Kidney (tissue), 22 donors: ENCODE measurements at places on chromosomes 6 and 20. TPM values are rescaled to one million over a fixed set of nuclear protein-coding genes. Genes with fewer than 3 reads are reported as not detected.

Gene TRIM31
- polyA plus RNA-seq, result 0.26 TPM

DNA sequence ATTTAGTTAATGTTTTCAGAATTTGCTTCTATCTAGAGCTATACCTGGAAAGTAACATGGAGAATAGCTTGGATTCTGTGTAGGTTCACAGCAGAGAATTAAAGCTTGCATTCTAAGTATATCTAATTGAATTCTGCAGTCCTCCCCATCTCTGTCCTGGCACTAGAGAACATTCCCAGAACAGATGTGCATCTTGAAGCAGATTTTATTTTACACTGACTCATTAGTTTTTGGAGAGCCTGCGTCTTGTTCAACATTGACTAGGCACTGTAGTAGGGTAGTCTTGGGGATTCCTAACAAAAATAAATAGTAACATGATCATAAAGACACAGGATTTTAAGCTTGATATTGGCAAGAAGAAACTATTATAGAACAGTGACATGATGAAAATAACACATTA, 36.2 kb upstream of the BAG2 start:
- DNase-seq, result no peak

DNA sequence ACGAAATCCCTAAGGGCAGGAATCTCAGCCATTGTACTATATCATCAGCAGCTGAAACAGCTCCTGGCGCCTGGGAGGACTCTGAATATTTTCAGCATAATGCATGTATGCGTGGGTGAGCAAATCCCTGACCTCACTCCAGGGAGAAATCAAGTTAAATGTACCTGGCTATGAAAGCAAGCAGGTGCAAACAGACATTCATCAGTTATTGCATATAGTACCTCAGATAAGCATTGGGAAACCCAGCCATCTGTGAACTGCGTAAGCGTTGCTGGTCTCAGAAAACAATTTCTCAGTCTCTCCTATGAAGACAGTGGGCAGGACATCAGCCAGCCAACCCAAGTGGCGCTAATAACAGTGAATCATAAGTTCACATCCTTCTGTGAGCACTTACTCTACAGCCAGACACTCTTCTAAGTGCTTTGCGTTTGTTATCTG, 622.6 kb downstream of the EPM2A start:
- DNase-seq, result no peak

- DNase-seq, result no peak
These were observed 123.4 kb upstream of the MAFB start for GRCh38 chr20:40812415-40812925.

Gene MARCKS
- polyA plus RNA-seq, result 14.0 TPM
